Fibroblast of mammary gland (primary cell): ENCODE measurements at places on chromosomes 6 and 20.
A peak's percentile ranks its signal among the peaks of the same experiment; 100 is the strongest.

GRCh38 chr20:35447082-35447789, 8.2 kb upstream of the CEP250 start:
- peak; percentile 78 for DNase-seq

GRCh38 chr6:116287689-116288282, 8.1 kb upstream of the TSPYL1 start:
- DNase-seq, result peak; percentile 73

GRCh38 chr6:4533576-4533975, 242.6 kb upstream of the CDYL start:
- no peak for DNase-seq

DNA sequence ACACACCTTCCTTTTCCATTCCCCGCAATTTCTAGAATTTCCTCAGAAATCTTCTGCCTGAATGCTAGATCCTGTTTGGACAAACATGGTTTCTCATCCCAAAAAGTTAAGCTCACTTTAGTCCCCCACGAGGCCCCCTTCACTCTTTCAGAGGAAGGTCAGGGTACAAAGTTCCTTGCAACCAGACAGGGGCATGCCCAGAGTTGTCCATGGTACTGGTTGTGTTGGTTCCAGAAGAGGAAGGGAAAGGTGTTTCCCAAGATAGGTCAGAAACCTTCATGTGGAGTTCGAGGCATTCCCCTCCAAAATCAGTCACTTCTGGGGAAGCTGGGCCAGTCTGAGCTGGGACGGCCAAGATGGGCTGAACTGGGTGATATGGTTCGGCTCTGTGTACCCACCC, 167.6 kb upstream of the MAFB start:
- DNase-seq, result no peak

GRCh38 chr6:139017227-139017626, 11.3 kb upstream of the ABRACL start:
- no peak for DNase-seq

DNA sequence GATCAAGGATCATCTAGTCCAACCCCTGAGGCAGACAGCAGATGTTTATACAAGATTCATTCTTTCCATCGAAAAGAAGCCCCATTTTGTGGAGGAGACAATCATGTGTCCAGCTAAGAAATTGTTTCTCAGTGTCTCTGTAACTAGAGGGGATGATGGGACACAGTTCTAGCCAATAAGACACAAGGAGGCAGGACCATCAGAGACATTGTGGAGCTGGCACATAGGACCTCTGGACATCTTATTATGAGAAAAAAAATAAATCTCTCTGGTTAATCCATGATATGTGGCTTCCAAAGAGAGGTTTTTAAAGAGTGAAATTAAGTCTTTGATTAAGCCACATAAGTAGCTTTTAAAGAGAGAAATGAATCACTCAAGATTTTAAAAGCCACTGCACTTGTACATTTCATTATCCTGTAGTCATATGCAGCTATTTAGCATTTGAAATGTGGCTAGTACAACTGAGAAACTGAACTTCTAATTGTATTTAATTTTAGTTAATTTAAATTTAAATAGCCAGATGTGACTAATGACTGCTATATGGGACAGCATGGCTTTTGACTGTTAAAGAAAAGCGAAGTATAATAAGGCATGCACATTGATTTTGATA, 176.8 kb downstream of the TASP1 start:
- DNase-seq, result no peak

GRCh38 chr20:48652961-48653705, 174.7 kb downstream of the PREX1 start:
- DNase-seq, result no peak

GRCh38 chr6:33633462-33634158, 12.5 kb downstream of the ITPR3 start:
- peak; percentile 56 for DNase-seq

GRCh38 chr6:111210194-111210728, 123.0 kb downstream of the SLC16A10 start:
- peak; percentile 64 for DNase-seq

GRCh38 chr20:51747182-51747911, 20.8 kb downstream of the ATP9A start:
- DNase-seq, result no peak

GRCh38 chr6:12293931-12294807, 4.0 kb downstream of the EDN1 start:
- DNase-seq, result no peak

- DNase-seq, result no peak
Observed at GRCh38 chr6:12473494-12473893, 183.3 kb downstream of the EDN1 start.

GRCh38 chr6:163260111-163260895, 154.2 kb upstream of the QKI start:
- DNase-seq, result peak; percentile 15

- peak; percentile 54 for DNase-seq
Observed at GRCh38 chr6:122730775-122731386, 48.6 kb upstream of the FABP7 start.

DNA sequence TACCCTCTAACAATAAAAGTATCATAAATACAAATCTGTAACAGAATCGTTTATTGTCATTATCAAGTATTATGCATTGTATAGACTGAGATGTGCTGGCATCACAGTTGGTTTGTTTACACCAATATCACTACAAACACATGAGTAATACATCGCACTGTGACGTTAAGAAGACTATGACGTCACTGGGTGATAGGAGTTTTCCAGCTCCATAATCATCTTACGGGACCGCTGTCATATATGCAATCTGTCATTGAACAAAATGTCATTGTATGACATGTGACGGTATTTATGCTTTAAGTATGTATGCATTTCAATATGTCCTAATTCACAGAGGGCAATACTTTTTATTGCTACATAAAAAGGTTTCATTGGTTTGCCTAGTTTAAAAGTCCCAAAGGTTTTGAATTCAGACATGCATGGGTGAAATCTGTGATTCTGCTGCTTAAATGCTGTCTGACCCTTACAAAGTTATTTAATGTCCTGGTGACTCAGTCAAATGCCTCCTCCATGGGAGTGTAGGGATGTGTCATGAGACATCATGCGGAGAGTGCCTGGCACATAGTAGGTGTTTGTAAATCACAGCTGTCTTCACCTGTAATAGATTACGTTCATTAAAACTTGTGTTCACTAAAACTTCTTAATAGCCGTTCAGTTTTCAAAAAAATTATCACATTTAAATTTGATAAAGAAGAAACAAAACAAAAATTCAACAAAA, 160.7 kb upstream of the PDE10A start:
- DNase-seq, result no peak

DNA sequence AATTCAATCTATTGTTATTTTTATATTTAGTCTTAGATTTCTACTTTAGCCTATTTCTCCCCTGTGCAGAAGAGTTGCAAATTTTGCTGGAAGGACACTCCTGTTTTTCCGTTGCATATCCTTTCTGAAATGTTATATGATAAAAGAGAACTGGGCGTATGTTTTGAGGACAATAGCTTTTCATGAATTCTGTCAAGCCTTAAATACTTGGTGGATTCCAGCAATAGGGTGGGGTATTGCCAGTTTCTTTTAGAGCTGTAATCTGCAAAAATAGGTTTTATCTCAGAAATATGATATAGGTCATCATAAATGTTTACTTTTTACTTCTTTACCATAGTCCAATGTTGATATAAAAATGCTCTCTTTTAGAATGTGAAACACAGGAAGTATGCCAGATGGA, 42.0 kb downstream of the VTA1 start:
- no peak for DNase-seq

- DNase-seq, result peak; percentile 71
Observed at GRCh38 chr20:53642196-53643030, 48.8 kb upstream of the ZNF217 start.

DNA sequence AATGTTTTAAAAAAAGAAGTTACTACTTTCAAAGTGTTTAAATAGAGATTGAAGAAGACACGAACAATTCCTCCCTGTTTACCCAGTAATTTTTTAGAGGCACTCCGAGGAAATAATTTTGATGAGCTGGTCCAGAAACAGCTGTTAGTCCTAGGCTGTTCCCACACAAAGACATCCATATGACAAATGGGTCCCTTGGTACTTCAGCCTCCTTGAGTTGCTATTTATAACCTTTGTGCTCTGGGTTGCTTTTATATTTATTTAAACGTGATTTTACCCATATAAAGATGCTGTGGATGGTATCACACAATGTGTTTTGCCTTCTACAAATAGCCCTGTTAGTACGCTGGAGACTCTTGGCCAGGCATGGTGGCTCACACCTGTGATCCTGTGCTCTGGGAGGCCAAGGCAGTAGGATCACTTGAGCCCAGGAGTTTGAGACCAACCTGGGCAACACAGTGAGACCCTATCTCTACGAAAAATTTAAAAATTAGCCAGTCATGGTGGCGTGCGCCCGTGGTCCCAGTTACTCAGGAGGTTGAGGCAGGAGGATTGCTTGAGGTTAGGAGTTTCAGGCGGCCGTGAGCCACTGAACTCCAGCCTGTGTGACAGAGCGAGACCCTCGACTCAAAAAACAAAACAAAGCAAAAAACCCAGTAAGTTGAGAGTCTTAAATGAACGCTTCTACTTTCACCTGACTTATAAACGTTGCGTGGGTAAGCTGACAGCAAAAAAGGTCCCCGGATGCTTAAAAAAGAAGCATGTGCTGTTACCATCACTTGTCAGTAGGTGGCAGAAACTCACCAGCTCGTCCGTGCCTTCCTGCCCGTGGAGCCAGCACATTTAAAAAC, 56.9 kb upstream of the ARMH2 start:
- peak; percentile 80 for DNase-seq

DNA sequence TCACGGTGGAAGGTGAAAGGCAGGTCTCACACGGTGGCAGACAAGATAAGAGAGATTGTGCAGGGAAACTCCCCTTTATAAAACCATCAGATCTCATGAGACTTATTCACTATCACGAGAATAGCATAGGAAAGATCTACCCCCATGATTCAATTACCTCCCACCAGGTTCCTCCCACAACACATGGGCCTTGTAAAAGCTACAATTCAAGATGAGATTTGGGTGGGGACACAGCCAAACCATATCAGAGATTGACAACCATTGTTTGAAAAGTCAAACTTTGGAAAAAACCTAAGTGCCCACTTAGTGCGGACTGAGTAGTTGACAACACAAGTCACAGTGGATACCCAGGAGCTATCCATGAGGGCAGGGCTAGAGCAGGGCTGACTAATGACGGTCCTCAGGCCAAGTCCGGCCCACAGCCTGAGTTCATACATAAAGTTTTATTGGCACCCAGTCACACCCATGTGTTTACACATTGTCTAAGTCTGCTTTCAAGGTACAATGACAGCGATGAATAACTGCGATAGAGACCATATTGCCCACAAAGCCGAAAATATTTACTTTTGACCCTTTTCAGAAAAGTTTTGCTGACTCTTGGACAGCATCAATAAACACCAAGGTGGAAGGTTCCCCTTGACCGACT, 33.8 kb upstream of the PMEPA1 start:
- no peak for DNase-seq

DNA sequence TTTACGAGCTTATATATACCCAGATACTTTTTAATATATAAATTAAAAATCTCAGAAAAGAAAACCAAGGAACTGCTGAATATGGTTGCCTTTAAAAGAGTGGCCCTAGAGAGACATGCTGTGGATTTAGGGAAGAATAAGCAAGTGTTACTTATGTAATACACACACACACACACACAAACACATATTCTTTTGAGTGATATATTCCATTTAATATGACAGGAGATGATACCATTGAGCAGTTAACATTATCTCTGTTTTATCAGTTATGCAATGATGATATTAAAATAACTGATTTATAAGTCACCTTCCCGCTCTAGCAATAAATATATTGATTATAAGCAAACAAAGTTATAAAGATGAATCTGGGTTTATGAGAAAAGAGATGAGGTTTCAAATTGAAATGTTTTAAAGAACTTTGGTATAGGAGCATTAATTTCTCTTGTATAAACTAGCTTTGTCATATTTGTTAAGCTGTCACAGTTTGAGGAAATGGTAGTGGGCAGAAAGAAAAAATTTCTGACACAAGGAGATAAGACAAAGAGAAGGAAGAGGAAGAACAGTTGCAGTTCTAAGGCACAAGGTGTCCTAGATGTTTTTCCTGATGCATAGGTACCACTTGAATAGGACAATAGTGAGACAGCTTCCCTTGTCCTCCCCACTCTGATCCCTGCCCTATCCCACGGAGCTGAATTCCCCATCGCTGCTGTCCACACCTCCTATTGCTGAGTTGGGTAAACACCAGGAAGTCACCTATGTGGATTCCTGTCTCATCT, 26.4 kb downstream of the GPX5 start:
- DNase-seq, result no peak

GRCh38 chr20:22723659-22724058, 139.3 kb upstream of the FOXA2 start:
- peak; percentile 70 for DNase-seq

GRCh38 chr6:104159045-104159618, 700.6 kb downstream of the HACE1 start:
- DNase-seq, result no peak

DNA sequence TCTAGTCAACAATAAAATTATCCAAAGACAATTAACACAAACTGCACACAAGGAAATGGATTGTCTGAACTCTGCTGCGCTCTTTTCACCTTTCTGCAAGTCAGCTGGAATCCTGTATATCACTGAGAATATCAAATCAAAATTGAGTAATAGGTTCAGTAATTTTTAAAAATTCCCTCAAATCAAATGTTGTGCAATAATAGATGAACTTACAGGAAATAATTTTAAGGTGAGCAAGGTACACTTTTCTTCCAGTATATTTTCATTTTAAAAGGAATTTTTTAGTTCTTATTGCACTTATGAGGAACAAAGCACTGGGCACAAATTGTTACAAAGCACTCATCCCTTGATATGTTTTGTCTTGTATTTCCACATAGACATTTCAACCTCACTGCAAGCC, 1.2 kb downstream of the SAYSD1 start:
- no peak for DNase-seq

DNA sequence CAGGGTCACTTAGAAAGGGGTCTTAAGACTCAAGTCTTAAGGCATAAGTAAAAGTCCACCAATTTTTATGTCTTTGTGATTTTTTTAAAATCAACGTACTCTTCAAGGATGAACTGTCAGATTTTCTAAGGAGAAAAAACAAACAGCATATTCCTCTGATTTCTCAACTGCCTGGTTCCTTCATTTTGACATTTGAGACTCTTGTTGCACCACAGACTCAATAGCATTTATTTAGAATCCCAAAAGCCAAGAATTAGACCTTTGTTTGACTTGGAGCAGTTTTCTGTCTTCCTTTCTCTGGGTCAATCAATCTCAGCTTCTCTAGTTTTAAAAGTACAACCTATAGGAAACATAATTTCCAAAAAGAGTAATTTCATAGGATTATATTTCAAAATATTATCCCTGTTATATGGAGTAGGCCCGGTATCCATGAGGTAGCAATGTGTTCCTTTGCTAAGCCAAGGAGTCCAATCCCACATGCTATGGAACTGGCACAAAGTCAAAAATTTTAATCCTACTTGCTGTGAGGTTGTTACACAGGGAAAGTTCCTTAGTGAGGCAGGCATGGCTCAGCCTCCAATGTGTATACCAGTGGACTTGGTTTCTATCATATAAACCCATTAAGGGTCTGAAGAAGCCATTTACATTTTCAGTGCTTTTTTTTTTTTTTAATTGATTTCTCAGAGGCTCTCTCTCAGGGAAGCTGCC, 405.7 kb downstream of the KIF16B start:
- no peak for DNase-seq

- no peak for DNase-seq
Observed at GRCh38 chr20:33460711-33461110, 17.1 kb upstream of the SNTA1 start.
